ENCODE measurements at places on chromosomes 12 and 14. TPM values are rescaled to one million over a fixed set of nuclear protein-coding genes. Genes with fewer than 3 reads are reported as not detected.
A peak's percentile ranks its signal among the peaks of the same experiment; 100 is the strongest.

Gene KCNC2
- not detected for total RNA-seq

Gene ACRBP
- 2.3 TPM for total RNA-seq

Gene MEG3
- total RNA-seq = not detected

Gene SERPINA10
- total RNA-seq = not detected

Gene IFI27
- 1.5 TPM for total RNA-seq

Gene CLEC1A
- not detected for total RNA-seq

DNA sequence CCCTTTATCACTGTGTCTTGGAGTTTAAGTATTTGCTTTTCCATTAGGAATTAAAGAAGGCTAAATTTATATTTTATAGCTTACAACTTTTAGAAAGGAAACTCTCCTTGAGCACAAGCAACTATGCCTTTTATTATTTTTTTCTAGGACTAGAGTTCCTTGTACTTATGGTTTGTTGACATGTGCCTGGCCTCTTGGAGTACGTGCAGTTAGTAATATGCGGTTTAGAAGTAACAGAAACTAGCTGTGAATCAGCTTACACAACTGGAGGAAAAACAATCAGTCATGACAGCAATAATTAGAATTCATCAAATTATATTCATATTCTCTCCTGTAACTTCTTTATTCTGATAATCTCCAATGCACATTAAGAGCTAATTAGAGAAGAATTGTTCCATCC, 428.7 kb downstream of the AEBP2 start:
- no peak for DNase-seq
- H3K4me3 ChIP-seq = no peak overlapping the region

DNA sequence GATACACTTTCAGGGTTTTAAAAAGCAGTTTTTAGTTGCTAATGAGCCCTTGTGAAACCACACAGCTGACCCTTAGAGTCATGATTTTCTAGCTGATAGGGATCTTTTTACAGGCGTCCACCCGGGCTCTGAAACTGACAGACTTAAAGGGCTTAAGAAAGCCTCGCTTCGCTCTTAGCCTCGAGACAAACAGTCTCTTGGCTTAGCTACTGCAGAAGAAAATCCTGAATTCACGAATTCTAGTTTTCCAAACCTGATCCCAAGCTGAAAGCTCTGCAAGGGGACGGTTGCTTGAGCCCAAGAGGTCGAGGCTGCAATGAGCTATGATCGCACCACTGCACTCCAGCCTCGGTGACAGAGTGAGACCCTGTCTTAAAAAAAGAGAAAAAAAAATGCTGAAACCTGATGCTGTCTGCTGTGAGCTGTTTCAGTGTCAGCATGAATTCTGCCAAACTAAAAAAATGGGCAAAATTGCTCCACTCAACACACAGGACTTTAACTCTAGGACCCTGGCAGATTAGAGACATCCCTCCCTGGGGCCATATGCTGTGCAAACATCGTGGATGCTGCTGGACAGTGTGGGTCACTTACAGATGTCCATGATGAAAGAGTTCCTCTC, 3.1 kb upstream of the HPD start:
- no peaks in the 10 kb centered on the region for H3K27me3 ChIP-seq
- no peak for DNase-seq
- no peaks in the 10 kb centered on the region for H3K36me3 ChIP-seq
- no peak overlapping the region for H3K4me3 ChIP-seq
- peaks cover under 1% of the 10 kb centered on the region for H3K4me1 ChIP-seq

DNA sequence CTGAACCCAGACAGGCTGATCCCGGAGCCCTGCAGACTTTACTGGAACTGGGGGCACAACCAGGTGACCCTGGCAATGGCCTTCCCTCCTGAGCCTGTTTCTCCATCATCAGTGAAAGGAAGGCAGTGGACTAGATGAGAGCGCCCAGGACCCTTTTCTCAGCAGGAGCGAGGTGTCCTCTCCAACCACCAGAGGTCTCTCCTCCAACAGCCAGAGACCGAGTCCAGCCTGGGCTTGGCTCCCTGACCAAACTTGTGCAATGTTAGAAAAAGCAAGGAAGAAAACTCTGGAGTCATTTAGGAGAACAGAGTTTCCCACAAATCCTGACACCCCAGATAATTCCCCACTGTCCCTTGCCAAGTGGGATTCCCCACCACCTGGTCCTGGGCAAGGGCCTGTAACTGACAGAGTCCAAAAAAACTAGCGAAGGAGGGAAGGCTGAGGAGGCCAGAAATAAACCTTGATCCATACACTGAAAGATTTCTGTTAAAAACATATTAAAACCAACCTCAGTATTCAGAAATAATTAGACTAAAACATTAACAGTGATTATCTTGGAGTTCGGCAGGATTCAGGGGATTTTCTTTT, 9.0 kb downstream of the RPS6KL1 start:
- H3K4me3 ChIP-seq = no peak overlapping the region
- H3K36me3 ChIP-seq = peaks cover 4% of the 10 kb centered on the region
- no peaks in the 10 kb centered on the region for H3K27me3 ChIP-seq
- no peaks in the 10 kb centered on the region for H3K4me1 ChIP-seq
- H3K27ac ChIP-seq = no peak overlapping the region

- no peaks in the 10 kb centered on the region for H3K27me3 ChIP-seq
- H3K4me1 ChIP-seq = peaks cover 5% of the 10 kb centered on the region
- H3K27ac ChIP-seq = no peak overlapping the region
- H3K36me3 ChIP-seq = no peaks in the 10 kb centered on the region
- H3K4me3 ChIP-seq = peak overlapping the region; percentile 76
- peak; percentile 22 for DNase-seq
Measured at GRCh38 chr12:91381309-91381804, 198.7 kb upstream of the DCN start.

GRCh38 chr12:93954166-93955112, 193.9 kb upstream of the PLXNC1 start:
- no peaks in the 10 kb centered on the region for H3K27me3 ChIP-seq
- no peaks in the 10 kb centered on the region for H3K36me3 ChIP-seq
- DNase-seq = no peak
- H3K4me3 ChIP-seq = no peak overlapping the region
- H3K4me1 ChIP-seq = peaks cover 8% of the 10 kb centered on the region

- H3K4me3 ChIP-seq = no peak within 1 kb of the TSS
- DNase-seq = no peak
- H3K36me3 ChIP-seq = peaks cover 30% of the 10 kb centered on the region
- H3K27me3 ChIP-seq = no peaks in the 10 kb centered on the region
- no peak within 1 kb of the TSS for H3K27ac ChIP-seq
- no peaks in the 10 kb centered on the region for H3K4me1 ChIP-seq
Measured at GRCh38 chr12:11031307-11031706, at the start of gene TAS2R31. TAS2R31 (minus strand) TSS chr12:11031407; CDS start chr12:11031335, 72 bp downstream.

GRCh38 chr12:108571609-108572165, 9.3 kb downstream of the ISCU start:
- H3K4me3 ChIP-seq = no peak overlapping the region
- peaks cover 33% of the 10 kb centered on the region for H3K36me3 ChIP-seq
- H3K27me3 ChIP-seq = no peaks in the 10 kb centered on the region
- H3K27ac ChIP-seq = no peak overlapping the region

GRCh38 chr12:92547906-92548305, 154.9 kb upstream of the PLEKHG7 start:
- no peaks in the 10 kb centered on the region for H3K36me3 ChIP-seq
- H3K27me3 ChIP-seq = no peaks in the 10 kb centered on the region
- DNase-seq = no peak
- no peak overlapping the region for H3K4me3 ChIP-seq

DNA sequence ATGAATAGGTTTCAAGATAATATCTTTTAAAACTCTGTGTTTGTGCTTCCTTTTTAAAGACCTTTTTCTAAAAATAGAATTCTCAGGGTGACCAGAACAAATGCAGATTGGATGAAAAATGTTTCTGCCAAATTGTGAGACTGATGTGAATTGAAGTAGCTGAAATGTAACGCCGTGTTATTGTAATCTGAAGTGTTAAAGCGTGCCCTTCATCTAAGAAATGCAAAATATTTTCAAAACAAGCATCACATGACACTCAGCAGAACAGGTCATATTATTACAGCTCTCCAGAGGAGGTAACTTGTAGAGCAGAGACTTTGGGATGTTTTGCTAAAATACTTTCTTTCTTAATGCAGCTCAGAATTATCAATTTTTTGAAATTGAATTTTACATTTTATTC, 90.0 kb upstream of the PLEKHA5 start:
- H3K27me3 ChIP-seq = peaks cover 3% of the 10 kb centered on the region
- no peak for DNase-seq
- H3K36me3 ChIP-seq = no peaks in the 10 kb centered on the region
- H3K27ac ChIP-seq = no peak overlapping the region
- no peaks in the 10 kb centered on the region for H3K4me1 ChIP-seq

DNA sequence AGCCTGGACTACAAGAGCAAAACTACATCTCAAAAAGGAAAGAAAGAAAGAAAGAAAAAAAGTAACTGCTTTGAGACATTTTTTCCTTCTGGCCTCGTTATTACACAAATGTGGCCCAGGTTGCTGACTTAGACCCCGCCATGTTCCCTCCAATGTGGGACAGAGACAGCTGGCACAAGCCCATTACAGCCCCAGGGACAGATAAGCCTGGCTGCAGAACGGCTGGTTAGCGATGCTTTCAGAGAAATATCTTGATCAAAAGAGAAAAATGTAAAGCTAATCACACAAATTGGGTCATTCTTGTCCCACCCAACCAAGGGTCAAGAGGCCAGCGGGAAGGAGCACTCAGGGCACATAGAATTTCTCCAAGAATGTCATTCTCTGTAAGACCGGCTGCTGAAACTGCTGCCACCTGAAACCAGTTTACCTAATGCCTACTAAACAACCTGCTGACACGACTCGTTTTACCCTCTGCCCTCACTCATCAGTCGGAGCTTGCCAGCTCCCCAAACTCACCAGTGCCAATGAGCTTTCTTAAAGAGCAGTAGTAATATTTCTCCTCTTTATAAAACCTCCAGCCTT, 63.1 kb downstream of the TNFAIP2 start:
- peaks cover 47% of the 10 kb centered on the region for H3K27me3 ChIP-seq
- H3K4me1 ChIP-seq = peaks cover 8% of the 10 kb centered on the region
- no peaks in the 10 kb centered on the region for H3K36me3 ChIP-seq
- H3K27ac ChIP-seq = no peak overlapping the region
- no peak overlapping the region for H3K4me3 ChIP-seq
- no peak for DNase-seq

GRCh38 chr12:83818881-83819280, 1093.7 kb downstream of the SLC6A15 start:
- DNase-seq = no peak
- H3K27me3 ChIP-seq = no peaks in the 10 kb centered on the region
- no peak overlapping the region for H3K4me3 ChIP-seq
- no peaks in the 10 kb centered on the region for H3K36me3 ChIP-seq
- H3K27ac ChIP-seq = no peak overlapping the region

- peaks cover 16% of the 10 kb centered on the region for H3K36me3 ChIP-seq
- no peak overlapping the region for H3K4me3 ChIP-seq
- H3K4me1 ChIP-seq = no peaks in the 10 kb centered on the region
Measured at GRCh38 chr12:45304514-45305178, 88.8 kb downstream of the ANO6 start.

- H3K27ac ChIP-seq = no peak overlapping the region
- no peaks in the 10 kb centered on the region for H3K36me3 ChIP-seq
- peaks cover 22% of the 10 kb centered on the region for H3K4me1 ChIP-seq
Measured at GRCh38 chr12:116594325-116595038, 35.3 kb downstream of the MAP1LC3B2 start.

- peaks cover 2% of the 10 kb centered on the region for H3K27me3 ChIP-seq
- no peak for DNase-seq
- H3K27ac ChIP-seq = no peak overlapping the region
- no peaks in the 10 kb centered on the region for H3K4me1 ChIP-seq
Measured at GRCh38 chr12:41264281-41264680, 76.2 kb downstream of the PDZRN4 start.

DNA sequence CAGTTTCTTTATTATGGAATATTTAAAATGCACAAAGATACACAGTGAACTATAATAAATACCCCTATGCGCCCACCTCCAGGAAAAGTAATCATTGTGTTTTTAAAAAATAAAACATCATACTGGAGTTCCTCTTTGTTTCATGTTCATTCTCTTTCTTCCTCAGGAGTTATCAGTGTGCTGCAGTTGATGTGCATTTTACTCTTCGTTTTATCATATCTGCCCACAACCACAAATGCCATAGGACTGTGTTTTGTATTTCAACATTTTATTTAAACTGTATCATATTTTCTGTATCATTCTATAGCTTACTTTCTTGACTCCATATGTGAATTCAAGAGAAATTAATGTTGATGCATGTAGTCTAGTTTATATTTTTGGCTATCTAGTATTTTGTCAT, 53.9 kb downstream of the TSHR start:
- H3K4me3 ChIP-seq = no peak overlapping the region
- no peaks in the 10 kb centered on the region for H3K36me3 ChIP-seq
- no peak for DNase-seq
- H3K27ac ChIP-seq = no peak overlapping the region
- H3K4me1 ChIP-seq = no peaks in the 10 kb centered on the region
